ENCODE measurements at places on chromosomes 2 and 18.

GRCh38 chr18:32301361-32301760 is 111.5 kb downstream of the MEP1B start:
- DNase-seq = no peak

GRCh38 chr2:240346753-240347372 is 88.6 kb upstream of the GPC1 start:
- DNase-seq = no peak

DNA sequence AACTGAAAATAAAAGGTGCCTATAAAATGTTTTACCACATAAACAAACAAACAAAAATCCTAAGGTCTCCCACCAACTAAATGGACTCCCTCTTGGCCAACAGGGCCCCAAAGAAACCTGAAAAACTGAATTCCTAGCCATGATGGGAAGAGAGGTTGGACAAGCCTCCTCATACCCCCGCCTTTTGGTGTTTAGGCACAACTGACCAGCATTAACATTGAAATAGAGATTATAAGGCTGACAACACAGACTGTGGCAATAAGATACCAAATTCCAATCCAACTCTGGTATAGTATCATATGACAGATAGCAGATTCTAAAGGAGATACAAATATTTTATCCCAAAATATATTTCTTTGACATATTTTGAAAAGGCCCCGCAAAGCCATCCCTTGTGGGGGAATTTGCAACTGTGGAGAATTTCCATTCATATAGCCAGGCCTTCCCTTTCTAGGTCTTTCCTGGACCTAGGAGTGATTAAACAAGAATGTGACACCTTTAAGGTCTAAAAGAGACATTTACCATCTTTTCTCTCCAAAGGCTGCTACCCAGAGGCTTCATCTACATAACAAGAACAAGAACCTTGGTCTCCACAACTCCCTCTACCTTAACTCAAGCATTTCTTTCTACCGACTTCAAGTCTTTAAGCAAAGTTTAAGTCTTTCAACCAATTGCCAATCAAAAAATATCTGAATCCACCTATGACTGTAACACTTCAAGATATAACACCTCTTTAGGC is 80.0 kb downstream of the CHN1 start:
- DNase-seq = no peak

DNA sequence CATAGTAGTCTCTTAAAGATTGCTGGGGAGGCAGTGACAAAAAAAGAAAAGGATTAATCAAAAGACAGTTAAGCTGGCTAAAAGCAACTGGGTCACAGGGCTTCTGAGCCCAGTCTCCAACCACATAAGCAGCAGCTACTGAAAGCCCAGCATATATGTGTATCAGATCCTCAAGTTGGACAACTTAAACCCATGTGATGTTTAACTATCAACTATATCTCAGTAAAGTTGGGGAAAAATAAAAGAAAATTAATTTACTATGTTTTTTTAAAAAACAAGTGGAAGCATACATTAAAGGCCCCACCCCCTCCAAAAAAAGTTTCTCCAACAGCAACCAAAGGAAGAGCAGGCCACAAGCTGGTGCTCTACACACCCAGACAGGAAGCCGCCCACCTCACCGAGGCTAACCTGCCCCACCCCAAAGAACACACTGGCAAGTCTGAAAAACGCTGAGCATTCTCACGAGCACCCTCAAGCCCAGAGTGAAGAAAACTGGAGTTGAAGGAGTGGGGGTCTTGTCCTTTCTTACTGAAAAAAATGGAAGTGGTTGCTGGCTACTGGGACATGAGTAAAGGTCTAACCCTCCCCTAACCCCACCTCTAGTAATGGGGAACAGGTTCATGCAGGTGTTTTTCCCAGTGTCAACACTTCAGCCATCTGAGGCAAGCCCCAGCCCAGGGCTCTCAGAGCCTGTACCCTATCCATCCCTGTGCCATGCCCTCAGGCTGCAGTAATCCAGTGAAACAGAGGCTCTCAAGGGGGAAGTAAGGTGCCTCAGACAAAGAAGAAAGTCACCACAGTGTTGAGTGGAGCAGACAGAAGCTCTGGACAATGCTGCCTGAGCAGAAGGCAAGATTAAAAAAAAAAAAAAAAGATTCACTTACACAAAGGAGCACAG is 106.3 kb downstream of the GYPC start:
- DNase-seq = no peak

GRCh38 chr2:70777450-70777849 is 9.4 kb upstream of the ADD2 start:
- no peak for DNase-seq

- peak; percentile 76 for DNase-seq
These were observed 102.5 kb downstream of the ATL2 start for GRCh38 chr2:38274286-38275276.

DNA sequence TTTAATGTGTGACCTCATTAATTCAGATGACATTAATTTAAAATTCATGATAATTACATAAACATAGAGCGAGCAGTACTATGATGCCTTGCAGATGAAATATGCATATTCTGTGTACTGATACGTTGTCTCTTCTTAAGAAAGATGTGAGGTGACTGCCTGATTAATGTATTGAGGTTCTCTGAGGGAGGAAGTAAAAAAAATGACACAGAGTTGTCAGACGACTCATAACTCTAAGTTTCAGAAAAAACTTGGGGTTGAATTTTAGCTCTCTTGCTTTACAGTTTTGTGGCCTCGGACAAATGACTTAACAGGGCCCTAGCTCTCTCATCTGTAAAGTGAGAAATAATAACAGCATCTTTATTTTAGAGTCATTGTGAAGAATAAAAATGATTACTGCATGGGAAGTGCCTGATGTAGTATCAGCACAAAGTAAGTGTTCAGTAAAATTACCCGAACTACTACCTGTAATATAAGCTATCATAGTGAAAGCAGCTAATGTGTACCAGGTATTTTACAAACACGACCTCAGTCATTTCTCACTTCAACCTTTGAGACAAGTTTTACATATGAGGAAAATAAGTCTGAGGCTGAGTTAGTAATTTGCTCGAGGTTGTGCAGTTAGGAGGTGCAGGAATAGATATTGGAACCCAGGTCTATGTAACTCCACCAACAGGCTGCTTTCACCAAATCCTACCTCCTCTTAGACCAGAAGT is 65.3 kb downstream of the ALK start:
- no peak for DNase-seq

DNA sequence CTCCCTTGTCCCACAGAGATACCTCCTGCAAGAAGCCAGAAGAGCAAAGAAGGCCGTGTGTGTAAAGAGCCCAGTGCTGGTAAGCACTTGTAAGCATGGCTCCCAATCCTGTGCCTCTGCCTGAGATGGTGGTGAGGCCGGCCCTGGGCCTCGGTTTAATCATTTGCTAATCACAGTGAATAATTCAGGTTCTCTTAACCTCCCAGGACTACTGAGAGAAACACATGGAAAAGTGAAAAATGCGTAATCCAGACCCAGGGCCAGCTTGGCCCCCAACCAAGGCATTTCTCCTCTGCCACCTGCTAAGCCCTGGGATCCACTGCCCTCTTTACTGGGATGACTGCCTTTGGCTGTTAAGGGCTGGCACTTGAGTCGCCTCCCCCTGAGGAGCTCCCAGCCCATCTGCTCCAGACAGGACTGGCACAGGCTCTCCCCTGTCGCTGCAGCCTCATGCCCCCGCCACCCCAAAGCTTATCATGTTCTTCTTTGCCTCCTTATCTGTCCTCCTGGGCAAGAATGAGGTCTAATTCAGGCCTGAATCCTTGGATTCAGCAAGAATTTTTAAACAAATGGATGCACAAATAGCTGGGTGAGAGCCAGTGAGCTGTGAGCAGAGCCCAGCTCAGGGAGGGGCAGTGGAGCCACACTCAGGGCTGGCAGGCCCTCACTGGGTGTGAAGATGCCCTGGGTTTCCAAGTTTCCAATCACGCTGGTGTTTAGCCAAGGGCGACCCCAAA is 193.9 kb upstream of the HS6ST1 start:
- no peak for DNase-seq

DNA sequence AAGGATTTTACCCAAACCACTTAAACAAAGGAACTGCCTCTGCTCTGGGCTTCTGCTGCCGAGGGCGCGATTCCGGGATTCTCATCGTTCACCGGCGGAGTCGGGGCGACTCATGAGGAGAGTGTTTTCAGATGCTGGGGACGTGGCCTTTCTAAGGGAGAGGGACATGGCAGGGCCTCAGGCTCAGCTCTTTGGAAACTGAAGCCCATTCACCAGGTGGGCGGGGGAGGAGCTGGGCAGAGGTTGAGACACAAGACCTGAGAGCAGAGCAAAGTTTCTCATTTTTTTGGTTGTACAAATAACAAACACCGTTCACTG is 29.8 kb downstream of the NFATC1 start:
- DNase-seq = no peak

DNA sequence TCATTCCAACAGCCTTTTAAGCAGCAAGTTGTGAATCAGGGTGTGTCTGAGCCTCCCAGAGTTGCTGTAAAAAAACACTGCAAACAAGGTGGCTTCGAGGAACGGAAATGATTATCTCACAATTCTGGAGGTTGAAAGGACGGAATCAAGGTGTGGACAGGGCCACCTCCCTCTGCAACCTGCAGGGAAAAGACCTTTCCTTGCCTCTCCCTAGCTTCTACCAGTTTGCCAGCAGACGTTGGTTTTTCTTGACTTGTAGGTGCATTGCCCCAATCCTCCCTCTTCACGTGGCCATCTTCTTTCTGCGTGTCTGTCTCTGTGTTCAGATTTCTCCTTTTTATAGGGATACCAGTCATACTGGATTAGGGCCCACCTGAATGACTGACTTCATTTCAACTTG is 24.8 kb upstream of the TMEM131 start:
- no peak for DNase-seq

GRCh38 chr18:3029215-3029952 is 16.4 kb upstream of the LPIN2 start:
- peak; percentile 73 for DNase-seq

GRCh38 chr2:173931751-173932150 is 33.4 kb downstream of the SP3 start:
- DNase-seq = no peak

GRCh38 chr2:226932443-226932842 is 96.6 kb downstream of the RHBDD1 start:
- no peak for DNase-seq

- DNase-seq = no peak
These were observed 63.6 kb downstream of the TNP1 start for GRCh38 chr2:216796115-216796840.

DNA sequence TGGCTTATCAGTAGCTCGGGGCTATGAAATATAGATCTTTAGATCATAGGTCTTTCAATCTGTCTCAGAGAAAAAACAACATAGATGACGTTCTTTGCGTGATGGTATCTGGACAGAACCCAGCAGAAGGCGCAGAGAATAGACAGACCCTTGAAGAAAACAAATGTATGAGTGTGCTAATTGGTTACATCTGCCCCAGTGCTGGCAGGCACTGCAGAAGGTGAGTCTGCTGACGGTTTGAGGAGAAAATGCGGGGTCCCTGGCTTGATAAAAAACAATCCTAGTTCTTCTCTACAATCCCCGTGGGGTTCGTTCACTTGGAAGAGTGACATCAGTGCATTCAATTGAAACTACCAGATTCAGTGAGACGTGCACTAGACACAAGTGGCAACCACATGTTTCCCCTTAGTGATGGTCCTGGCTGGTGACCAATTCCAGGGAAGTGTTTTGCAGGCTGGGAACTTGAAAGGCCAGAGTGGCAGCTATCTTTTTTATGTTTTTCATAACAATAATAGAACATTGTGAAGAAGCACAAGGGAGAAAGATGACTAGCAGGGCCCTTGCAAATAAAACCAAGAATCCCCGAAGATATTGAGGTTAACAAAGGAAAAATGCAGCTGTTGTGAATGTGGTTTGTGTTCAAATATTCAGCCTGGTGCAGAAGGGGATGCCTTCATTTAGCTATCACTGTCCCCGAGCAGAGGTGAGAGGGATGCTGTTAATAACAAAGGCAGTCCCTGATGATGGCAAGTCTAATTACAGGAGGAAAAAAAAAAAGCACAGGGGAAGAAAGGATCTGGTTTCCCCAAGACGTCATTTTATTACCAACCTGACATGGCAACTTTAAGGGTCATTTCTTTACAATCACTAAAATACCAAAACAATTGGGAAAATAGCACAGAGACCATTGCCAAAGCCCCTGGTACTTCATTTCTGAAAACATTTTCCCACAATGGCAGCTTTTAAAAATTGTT is 337.6 kb upstream of the FIGN start:
- peak; percentile 5 for DNase-seq

GRCh38 chr2:19835781-19836281 is 66.0 kb downstream of the TTC32 start:
- no peak for DNase-seq

- peak; percentile 81 for DNase-seq
These were observed 278.2 kb upstream of the COL3A1 start for GRCh38 chr2:188695953-188696352.

GRCh38 chr18:21242780-21243401 is 859 bp downstream of the GREB1L start:
- DNase-seq = peak; percentile 30

DNA sequence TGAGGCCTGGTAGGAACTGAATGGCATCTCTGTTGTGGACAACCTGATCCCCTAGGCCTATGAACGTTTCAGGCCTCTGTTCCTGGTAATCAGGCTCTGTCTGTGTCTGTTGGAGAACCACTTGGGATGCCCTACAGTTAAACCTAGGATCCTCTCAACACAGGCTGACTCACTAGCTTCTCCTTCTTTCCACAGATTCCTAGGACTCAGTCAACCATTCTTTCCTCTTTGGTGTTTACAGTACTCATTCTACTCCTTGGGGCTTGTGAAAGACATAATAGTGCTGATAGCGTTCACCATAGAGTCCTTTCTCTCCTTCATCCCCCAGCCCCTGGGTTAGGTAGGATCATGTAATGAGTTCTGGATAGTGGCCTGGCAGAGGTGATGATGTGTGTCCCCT is 544.3 kb downstream of the METTL4 start:
- no peak for DNase-seq

- DNase-seq = no peak
These were observed 65.5 kb downstream of the BIN1 start for GRCh38 chr2:127041259-127041970.

DNA sequence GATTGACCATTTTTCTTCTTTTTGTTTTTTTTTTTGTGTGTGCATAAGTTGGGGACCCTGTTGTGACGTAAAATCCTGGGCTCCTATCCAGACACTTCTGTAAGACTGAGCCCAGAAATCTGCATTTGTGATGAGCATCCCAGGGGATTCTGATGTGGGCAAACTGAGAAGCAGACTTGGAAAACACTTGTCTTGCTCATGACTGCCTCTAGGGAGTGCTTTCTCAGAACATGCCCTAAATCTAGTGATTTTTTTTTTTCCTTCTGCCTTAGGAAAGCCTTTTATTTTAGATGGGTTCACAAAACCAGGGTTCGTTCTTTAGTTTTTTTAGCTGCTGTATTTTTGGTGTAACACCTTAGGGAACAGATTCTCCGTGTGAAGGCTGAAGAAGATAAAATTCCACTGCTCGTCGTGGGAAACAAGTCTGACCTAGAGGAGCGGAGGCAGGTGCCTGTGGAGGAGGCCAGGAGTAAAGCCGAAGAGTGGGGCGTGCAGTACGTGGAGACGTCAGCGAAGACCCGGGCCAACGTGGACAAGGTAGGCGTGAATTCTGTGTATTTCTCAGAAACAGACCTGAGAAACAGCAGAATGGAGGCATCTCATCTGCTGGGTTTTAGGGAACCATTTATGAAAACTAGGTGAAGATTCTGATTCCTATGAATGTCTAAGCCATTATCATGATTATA is 36.7 kb downstream of the RALB start:
- DNase-seq = no peak
